ENCODE measurements at places on chromosomes 7 and 10.

GRCh38 chr10:107653832-107654287 is 489.4 kb upstream of the SORCS1 start:
- peak; percentile 7 for DNase-seq

GRCh38 chr7:120794106-120794729 is 63.7 kb downstream of the TSPAN12 start:
- DNase-seq: no peak

DNA sequence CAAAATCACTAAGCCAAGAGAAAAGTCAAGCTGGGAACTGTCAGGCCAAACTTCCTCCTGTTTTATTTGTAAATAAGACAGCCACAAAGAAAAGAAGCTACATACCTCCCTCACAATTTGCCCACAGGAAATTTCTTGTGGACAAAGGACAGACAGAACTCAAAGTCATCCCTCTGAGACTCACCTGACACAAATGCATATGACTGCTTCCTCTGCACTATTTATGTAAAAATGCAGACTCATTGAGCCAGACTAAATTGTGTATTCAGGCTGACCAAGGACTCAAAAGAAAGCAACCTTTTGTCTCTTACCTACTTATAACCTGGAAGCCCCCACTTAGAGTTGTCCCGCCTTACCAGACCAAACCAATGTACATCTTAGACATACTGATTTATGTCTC is 11.8 kb downstream of the TOMM7 start:
- no peak for DNase-seq

- DNase-seq: no peak
Observed at GRCh38 chr7:116632384-116632783, 39.6 kb upstream of the MET start.

DNA sequence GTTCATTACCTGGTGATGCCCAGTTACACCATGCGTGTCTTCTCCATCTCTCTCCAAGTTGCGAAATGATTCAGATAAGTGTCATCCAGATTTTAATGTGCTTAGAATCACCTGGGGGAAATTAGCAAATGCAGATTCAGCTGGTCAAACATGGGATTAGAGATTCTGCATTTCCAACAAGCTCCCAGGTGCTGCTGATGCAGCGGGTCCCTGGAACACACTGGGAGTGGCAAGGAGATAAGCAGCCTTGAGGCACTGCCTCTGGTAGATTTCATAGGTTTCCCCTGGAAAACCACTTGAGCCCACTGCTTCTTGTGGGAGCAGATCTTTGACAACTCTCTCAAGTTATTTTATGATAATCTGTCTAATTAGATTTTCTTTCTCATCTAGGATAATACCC is 196.0 kb upstream of the C7orf33 start:
- DNase-seq: no peak

GRCh38 chr7:131665021-131665420 is 108.6 kb upstream of the PODXL start:
- no peak for DNase-seq

GRCh38 chr7:44767134-44767911 is 18.7 kb downstream of the ZMIZ2 start:
- DNase-seq: no peak

DNA sequence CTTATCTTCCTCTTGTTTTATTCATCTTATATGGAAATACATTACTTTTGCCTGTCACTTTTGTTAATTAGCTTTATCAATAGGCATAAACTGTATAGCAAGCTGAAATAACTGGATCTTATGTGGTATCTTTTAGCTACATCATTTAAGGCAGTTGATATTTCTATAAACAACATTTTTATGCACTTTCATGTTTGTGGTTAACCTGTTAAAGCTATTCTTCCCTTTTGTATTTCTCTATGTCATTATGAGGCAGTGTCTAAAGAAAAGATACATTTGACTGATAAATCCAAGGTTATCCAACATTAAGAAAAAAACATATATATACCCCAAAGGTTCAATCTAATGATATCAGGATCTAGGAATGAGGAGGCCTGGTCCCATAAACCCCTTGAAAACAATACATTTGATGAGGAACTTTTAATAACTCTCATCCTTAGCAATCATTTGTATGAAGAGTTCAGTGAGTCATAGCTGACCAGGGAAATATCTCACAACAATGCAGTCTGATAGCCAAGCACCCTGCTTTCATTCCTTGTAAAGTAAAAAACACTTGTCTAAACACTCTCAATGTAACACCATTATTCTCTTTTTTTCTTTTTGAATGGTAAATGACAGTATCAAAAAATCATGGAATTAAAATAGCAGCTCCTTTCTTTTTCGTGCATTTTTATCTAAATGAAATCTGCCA is 300.9 kb downstream of the NEBL start:
- DNase-seq: peak; percentile 20

DNA sequence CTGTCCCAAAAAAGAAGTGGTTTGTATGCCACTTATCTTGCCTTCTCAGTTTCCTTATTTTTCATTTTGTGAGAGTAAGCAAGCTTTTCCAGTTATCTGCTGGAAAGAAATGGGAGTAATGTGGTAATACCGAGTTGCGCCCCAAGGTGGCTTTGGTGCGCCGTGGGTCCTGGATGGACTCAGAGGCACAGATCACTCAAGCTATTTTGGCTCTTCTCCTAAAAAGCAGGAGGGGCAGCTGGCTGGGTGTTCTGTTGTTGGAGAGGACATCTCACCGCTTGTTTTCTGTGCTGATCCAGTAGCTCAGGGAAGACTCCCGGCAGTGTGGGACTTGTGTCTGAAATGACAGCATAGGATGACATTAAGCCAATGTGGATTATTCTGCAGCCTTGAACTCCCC is 16.4 kb downstream of the PRKRIP1 start:
- no peak for DNase-seq

GRCh38 chr10:4372601-4373000 is 453.4 kb upstream of the AKR1E2 start:
- no peak for DNase-seq

DNA sequence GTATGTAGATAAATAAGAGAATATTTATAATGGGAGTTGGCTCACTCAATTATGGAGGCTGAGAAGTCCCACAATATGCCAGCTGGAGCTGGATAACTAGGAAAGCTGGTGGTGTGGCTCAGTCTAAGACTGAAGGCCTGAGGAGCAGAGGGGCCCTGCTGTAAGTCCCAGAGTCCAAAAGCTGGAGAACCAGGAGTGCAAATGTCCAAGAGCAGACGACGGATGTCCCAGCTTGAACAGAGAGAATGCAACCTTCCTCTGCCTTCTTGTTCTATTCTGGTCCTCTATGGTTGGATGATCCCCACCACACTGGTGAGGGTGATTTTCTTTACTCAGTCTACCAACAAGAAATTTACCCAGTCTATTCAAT is 13.2 kb downstream of the IL2RA start:
- DNase-seq: no peak

Data from urothelium cell line (cell line).